ENCODE measurements at places on chromosomes 2 and 18. TPM values are rescaled to one million over a fixed set of nuclear protein-coding genes. Genes with fewer than 3 reads are reported as not detected.

DNA sequence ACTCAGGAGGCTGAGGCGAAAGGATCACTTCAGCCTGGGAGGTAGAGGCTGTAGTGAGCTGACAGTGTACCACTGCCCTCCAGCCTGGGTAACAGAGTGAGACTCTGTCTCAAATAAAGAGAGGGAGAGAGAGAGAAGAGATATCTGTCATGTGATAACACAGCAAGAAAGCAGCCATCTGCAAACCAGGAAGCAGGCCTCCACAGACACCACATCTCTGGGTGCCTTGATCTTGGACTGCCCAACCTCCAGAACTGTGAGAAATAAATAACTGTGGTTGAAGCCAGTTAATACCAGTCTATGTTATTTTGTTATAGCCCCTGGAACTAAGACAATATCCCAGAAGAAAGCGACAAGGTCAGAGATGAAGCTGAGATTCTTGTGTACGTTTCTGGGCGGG lies 2.6 kb upstream of the CCDC68 start:
- DNase-seq = no peak

GRCh38 chr2:41867553-41867952 lies 180.3 kb upstream of the PKDCC start:
- no peak for DNase-seq

GRCh38 chr2:235706506-235706905 lies 212.7 kb downstream of the AGAP1 start:
- DNase-seq = no peak

DNA sequence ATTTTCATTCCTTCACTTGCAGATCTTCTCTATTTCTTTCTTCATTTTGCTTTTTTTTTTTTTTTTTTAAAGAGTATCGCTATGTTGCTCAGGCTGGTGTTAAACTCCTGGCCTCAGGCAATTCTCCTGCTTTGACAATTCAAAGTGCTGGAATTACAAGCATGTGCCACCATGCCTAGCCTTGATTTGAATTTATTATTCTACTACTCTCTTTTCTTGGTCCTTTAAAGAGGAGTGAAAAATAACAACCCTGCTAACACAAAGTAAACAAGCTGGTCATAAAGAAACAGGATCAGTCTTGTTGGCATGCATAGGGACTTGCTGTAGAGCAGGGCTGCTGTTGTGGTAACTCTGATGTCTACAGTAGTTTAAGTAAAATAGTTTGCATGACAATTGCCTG lies 1615.3 kb upstream of the ZEB2 start:
- no peak for DNase-seq

DNA sequence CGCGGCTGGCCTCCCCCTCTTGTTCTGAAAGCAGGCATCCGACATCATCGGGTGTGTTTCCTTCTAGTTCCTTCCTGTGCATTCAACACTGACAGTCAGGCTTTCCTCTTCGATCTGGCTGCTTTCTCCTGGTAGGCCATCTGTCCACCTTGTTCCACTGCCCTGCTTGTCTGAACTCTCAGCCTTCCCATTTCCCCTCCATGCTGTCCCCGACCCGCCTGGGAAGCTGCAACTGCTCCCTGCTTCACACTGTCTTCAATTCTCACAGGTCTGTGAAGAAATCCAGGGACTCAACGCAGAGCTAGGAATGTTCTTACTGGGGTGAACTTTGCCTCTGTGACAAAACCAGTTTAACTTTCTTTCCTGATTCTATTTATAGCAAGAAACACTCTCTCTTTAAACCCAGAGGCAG lies 43.0 kb downstream of the KIF3C start:
- DNase-seq = peak; percentile 41

GRCh38 chr2:230676546-230676945 lies 36.1 kb upstream of the CAB39 start:
- DNase-seq = no peak

DNA sequence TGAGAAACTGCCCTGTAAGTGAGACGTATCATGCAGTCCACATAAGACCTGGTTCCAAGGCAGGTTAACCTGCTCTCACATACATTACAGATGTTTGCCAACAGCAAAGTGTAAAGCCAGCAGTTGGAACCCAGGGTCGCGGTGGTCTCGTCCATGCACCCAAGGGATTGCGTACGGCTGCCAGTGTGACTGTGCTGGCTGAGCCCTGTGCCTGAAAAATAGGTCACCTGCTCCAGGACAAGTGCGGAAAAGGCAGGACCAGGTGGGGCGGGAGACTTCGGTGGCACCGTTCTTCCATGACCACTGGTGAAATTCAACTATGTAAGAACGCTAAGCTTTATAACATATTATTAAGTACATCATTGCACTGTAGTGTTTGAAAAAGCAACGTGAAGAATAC lies 110.5 kb downstream of the MBP start:
- no peak for DNase-seq

DNA sequence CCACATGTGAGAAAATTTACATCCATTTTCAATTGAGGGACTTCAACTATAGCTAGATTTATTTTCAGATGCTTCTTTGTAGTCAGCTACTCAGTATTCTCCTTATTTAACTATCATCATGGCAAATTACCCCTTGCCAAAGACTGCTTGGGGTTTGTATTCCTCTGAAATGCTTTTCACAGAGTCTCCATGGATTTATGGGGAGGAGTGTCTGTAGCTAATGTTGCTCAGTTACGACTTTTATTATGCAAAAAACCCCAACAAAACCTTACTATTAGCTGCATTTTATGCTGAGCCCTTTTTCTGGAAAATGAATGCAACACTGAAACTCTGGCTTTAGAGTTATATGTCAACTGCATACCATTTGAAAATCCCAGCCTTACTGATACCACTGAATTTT lies 78.6 kb downstream of the RFTN2 start:
- DNase-seq = no peak

GRCh38 chr2:158120102-158120501 lies 18.4 kb downstream of the UPP2 start:
- no peak for DNase-seq

DNA sequence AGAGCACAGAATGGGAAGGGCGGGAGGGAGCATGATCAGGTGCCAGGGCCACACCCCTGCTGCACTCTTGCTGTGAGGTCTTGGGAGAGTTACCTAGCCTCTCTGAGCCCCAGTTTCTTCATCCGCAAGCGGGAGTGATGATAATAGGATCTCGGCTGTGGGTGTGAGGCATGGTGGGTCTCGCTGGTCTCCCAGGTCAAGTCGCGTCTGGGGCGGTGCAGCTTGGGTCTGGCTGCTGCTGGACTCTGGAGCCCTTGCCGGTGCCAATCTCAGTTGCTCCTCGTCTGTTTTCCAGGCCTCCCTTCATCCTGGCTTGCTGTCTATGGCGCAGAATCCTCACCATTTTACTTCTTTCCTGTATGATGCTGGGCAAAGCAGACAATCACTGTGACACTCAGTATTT lies 130.3 kb upstream of the RAB12 start:
- no peak for DNase-seq

DNA sequence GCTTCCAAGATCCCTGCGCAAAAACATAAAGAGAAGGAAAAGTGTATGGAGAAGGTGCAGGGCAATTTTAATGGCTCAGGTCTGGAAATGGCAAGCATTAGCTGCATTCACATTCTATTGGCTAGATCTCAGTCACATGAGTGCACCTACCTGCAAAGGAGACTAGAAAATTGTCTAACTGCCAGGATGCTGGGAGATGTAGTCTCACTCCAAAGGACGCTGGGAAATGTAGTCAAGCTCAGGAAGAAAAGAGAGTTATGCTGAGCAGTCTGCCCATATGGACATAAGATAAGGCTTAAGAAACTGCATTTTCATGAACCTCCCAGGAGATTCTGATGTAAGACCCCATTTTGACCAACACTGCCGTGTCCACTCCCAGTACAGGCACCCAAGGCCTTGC lies 9.5 kb upstream of the KLHL29 start:
- DNase-seq = no peak

GRCh38 chr2:238947243-238947760 lies 99.4 kb downstream of the TWIST2 start:
- DNase-seq = no peak

GRCh38 chr2:43482961-43483360 lies 112.9 kb downstream of the THADA start:
- DNase-seq = peak; percentile 29

GRCh38 chr2:23703583-23704385 lies 223.1 kb downstream of the ATAD2B start:
- DNase-seq = no peak

- DNase-seq = peak; percentile 23
Measured at GRCh38 chr2:26401739-26402541, at the start of gene DRC1. Gene DRC1 (plus strand): TSS chr2:26401920. CDS start chr2:26401990, 70 bp downstream.

- DNase-seq = no peak
Measured at GRCh38 chr2:136572335-136572734, 193.0 kb upstream of the THSD7B start.

GRCh38 chr2:218360453-218360852 lies 3.8 kb downstream of the CATIP start:
- DNase-seq = no peak

GRCh38 chr2:6877402-6878304 lies at the start of gene RSAD2:
Gene RSAD2 (plus strand): TSS chr2:6877777. CDS start chr2:6877801, 24 bp downstream.
- DNase-seq = peak; percentile 22

GRCh38 chr2:216108310-216108966 lies 710 bp upstream of the XRCC5 start:
- DNase-seq = no peak

GRCh38 chr2:147511491-147511948 lies 333.3 kb upstream of the ACVR2A start:
- no peak for DNase-seq

GRCh38 chr18:57561728-57562423 lies 24.6 kb downstream of the FECH start:
- DNase-seq = no peak

- no peak for DNase-seq
Measured at GRCh38 chr2:201151127-201151981, 31.6 kb upstream of the CASP10 start.

- DNase-seq = no peak
Measured at GRCh38 chr2:238688193-238689153, 159.4 kb upstream of the TWIST2 start.

GRCh38 chr2:163637871-163638270 lies 97.9 kb downstream of the FIGN start:
- DNase-seq = no peak

GRCh38 chr18:48996901-48997463 lies 46.2 kb upstream of the SMAD7 start:
- no peak for DNase-seq

- no peak for DNase-seq
Measured at GRCh38 chr2:4903656-4904348, 788.4 kb upstream of the SOX11 start.

GRCh38 chr2:188349019-188349418 lies 57.3 kb downstream of the GULP1 start:
- DNase-seq = no peak

DNA sequence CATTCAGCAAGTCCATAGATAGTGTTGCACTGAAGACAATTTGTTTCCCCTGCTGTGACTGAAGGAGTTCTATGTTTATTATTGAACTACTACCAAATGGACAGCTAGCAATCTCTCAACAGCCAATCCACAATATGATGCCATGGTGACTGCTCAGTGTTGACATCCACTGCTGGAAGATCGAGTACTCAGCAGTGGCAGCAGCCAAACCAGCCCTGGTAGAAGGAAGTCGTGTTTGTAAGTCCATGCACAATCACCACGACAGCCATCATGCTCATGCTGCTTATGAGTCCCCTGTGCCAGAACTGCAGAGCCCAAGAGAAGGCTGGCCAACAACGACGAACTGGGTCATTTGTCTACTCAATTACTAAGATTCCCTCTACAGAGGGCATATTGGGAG lies 66.4 kb downstream of the OSR1 start:
- no peak for DNase-seq

- DNase-seq = peak; percentile 34
Measured at GRCh38 chr2:239299218-239299939, 101.4 kb downstream of the HDAC4 start.

STARD6 gene
- not detected for total RNA-seq

C2orf92 gene
- 27.3 TPM for total RNA-seq

RGPD4 gene
- total RNA-seq = not detected

ARHGAP15 gene
- 20.8 TPM for total RNA-seq

ZNF804A gene
- 1.00 TPM for total RNA-seq

LHCGR gene
- total RNA-seq = not detected

ZAP70 gene
- total RNA-seq = 2.6 TPM

STPG4 gene
- total RNA-seq = not detected

C1QL2 gene
- not detected for total RNA-seq

TMEFF2 gene
- total RNA-seq = 0.32 TPM

POTEJ gene
- not detected for total RNA-seq
